ENCODE measurements at places on chromosomes 1 and 21. TPM values are rescaled to one million over a fixed set of nuclear protein-coding genes. Genes with fewer than 3 reads are reported as not detected.

The DMBX1 gene
- total RNA-seq = not detected

The ZBTB37 gene
- total RNA-seq = 12.2 TPM

The OLFML3 gene
- 12.9 TPM for total RNA-seq

The SERINC2 gene
- 65.7 TPM for total RNA-seq

The PLXNA2 gene
- 34.9 TPM for total RNA-seq

The NPR1 gene
- 0.51 TPM for total RNA-seq

The OR2M3 gene
- not detected for total RNA-seq

The APOBEC4 gene
- not detected for total RNA-seq

GRCh38 chr1:210654176-210654981 is 325.7 kb downstream of the HHAT start:
- DNase-seq = no peak

DNA sequence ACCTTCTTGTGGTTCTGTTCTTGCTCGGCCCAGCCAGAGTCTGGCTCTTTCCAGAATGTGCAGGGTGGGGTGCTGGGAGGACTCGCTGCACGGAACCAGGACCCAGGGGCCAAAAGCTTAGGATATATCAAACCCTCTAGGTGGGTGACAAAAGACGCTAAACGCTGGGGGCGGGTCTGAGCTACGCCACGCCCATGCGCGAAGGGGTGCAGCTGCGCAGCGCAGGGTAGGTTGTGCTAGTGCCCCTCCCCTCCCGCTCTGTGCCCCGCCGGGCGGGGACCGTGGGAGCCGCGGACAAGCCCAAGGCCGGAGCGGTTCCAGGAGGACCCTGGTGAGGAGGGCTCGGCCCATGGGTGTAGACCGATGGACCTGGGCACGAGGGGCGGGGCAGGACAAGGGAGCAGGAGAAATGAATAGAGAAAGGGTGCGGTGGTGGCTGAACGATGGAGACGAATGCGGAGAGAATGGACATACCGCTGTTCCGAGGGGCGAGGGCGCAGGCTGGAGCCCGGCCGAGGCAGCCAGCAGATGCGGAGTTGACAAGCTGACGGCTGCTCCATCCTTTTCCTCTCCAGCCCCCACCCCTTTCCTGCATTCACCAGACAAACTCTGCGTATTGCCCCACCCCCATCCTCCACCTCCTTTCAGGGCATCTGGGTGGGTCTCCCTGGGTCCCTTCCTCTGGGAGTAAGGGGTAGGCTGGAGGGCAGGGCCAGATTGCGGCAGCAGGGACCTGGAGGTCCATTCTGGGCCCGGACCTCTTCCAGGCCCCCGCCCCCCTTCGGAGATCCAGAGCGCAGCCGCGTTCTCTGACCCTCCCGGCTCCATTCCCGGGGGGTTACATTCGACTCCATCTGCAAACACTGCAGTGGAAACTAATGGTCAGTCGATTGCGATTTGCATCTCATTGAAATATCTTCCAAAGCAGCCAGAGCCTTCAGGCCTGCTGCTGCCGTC is at the start of gene RUSC1:
Gene RUSC1 (plus strand): TSS at position 234 of the 957 bp plus-strand sequence. CDS start 880 bp downstream, outside the sequence.
- DNase-seq = peak; percentile 35

DNA sequence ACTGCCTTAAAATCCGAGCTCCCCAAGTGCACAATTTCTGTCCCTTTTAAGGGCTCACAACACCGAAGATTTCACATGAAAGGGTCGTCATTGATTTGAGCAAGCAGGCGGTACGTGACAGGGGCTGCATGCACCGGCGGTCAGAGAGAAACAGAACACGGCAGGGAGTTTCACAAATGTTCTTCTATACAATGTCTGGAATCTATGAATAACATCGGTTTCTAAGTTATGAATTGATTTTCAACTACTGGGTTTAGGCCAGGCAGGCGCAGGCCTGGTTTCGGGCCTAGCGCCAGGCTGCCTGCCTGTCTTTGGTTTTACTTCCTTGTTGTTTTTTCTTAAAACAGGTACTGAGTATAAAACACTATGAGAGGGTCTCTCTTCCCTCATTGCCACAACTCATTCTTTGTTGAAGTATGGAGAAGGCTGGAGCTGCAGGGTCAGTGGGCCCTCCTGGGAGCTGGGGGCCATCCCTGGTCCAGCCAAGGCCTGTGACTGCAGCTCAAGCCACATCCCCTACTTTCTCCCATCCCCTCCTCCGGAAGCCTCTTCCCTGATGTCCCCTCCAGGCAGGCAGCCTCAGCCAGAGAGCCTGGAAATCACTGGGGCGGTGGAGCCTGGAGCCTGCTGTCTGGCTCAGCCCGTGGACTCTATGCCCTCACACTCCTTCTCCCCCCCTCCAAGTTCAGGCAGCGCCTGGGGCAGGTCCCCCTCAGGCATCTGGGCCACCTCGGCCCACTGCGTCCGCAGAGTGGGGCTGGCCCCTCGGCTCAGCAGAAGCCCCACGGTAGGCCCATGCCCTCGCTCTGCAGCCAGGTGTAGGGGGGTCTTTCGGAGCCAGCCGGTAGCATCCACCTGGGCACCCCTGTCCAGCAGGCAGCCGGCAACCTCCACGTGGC is 2.4 kb downstream of the ANKRD65 start:
- no peak for DNase-seq

GRCh38 chr1:201346337-201346939 is 31.0 kb downstream of the TNNT2 start:
- peak; percentile 36 for DNase-seq

- peak; percentile 46 for DNase-seq
Measured at GRCh38 chr1:77281491-77282186, at the start of gene AK5. Gene AK5 (plus strand): TSS chr1:77282019. CDS start chr1:77282314, 295 bp downstream.

DNA sequence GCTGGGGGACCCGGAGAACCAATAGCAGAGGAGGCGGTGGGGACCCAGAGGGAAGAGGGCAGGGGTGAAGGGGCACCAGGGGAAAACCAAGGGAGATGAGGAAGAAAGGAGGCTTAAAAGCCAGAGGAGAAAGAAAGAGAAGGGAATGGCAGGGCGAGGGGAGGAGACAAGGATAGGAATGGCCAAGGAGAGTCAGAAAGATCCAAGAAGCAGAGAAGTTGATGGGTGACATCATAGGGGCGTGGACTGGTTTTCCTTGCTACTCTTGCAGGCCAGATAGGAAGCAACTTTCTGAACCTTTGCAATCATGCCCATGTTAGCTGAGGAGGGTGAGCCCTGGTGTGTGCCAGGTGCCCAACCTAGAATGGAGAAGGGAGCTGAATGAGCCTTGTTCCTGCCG is 5.4 kb downstream of the NPR1 start:
- no peak for DNase-seq

GRCh38 chr1:53622531-53622930 is 116.4 kb downstream of the GLIS1 start:
- DNase-seq = no peak

DNA sequence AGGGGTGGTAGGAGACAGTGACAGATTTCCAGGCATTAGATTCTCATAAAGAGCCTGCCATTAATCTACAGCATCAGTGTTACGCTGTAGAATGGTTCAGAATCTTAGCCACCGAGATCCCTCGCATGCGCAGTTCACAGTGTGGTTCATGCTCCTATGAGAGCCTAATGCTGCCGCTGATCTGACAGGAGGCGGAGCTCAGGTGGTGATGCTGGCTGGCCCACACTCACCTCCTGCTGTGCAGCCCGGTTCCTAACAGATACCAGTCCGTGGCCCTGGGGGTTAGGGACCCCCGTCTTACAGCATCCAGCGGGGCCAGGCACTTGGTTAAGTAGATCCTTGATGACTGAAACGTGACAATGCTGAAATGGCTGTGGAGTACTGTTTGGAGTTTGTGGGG is 163.6 kb upstream of the C1orf21 start:
- DNase-seq = no peak

GRCh38 chr1:109252893-109253802 is 3.8 kb downstream of the CELSR2 start:
- no peak for DNase-seq

GRCh38 chr1:230809256-230809990 is 58.9 kb downstream of the C1orf198 start:
- DNase-seq = no peak

DNA sequence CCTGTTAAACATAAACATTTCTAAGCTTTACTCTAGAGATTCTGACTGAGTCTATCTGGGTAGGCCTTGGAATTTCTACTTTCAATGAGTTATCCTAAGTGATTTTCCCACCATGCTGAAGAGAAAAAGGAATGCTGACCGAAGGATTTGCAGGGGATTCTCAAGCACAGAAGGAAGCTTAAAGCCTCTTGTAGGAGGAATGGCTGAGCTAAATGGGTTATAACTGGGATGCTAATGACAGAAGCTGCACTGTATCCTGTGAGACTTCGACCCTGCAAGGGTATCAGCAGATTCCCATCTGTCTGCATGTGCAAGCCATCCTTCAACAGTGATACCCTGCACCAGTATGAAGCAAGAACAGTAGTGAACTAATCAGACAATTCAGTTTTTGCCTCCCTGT is 35.4 kb downstream of the SLC35D1 start:
- no peak for DNase-seq

DNA sequence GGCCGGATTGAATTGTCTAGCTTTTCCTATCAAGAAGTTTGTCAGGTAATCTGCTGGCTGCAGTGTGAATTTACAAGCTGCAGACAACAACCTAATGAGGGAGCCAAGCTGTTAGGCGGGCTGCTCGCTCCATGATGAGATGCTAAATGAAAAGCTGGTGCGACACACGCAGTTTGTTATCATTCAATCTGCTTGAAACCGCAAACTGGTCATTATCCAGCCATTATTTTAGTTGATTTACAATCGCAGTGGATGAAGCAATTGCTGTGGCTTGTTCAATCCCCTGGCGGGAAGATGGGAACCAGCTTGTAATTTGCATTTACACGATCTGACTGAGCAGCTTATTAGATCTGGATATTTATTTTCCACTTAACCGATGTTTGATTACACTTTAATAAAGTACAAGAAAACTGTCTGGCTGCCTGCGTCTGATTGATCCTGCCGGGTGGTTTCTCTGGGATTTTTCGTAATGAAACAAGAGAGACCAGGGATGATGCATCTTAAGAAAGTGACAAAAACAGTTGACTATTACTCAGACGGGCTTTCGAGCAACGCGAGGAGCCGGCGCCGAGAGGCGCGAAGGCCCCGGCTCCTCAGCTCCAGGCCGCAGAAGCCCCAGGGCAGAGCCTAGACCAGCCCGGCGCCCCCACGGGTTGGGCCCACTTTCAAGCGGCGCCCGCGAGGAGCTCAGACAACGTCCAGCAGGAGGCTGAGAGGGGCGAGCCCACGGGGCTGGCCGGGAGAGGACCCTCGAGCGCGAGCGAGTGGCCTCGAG is 118.0 kb upstream of the BARHL2 start:
- no peak for DNase-seq

- no peak for DNase-seq
Measured at GRCh38 chr1:228374711-228375577, 31.7 kb downstream of the TRIM11 start.

GRCh38 chr21:45019076-45019886 is 55.1 kb upstream of the ADARB1 start:
- peak; percentile 11 for DNase-seq

GRCh38 chr1:153669606-153670005 is 1.2 kb downstream of the ILF2 start:
- no peak for DNase-seq

GRCh38 chr1:183194527-183195141 is 8.6 kb downstream of the LAMC2 start:
- no peak for DNase-seq

GRCh38 chr1:227785805-227786671 is 29.4 kb upstream of the PRSS38 start:
- no peak for DNase-seq

DNA sequence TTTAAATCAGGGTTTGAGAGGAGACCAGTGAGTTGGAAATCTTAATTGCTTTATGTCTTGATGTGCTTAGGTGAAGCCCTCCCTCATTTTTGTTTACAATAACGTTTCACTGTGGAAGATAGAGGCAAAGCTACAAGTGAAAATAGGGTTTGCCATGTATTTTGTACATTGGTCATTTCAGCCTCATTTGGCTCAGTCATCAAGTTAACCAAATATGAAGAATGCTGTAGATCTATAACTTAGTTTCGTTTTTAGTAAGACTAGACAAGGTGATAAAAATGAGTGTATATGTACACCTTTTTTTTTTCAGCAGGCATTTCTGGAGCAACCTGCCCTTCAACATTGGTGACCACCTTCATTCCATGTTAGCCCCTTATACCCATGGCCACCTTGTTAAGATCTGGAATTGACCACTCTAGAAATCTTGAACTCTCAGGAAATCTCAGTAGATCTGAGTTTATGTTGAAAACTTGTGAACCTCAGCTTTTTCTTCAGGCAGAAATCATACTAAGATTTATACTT is 2.9 kb downstream of the NFYC start:
- DNase-seq = no peak

DNA sequence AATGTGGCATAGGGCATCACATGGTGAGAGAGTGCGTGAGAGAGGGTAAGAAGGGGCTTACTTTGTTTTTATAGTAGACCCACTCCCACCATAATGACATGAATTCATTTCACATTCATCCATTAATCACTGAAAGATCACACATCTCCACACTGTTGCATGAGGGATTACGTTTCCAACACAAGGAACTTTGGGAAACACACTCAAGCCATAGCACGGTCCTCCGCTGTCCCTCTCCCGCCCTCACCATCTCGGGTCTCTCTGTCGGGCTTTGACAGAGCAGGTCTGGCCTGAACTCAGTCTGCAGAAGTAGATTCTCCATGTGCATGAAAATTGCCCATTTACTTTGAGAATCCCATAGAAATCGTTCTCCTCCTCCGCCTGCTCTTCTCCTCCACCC is 312.2 kb downstream of the MATN1 start:
- DNase-seq = peak; percentile 5

DNA sequence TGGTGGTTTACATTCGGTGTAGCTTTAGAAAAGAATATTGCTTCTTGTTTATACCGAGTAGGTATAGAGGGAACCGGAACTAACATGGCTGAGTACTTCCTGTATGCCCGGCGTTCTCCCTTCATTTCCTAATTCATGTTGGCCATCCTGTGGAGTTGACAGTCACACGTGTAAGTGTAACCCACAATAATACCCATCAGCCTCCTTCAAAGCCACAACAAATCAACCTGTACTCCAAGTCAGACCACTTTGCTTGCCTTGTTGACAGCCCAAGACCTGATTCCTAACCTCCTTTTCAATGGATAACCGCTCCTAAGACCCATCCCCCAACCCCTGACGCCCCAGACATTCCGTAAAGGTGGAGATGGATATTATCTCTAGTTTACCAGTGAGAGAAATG is 42.1 kb downstream of the UBE2U start:
- no peak for DNase-seq

DNA sequence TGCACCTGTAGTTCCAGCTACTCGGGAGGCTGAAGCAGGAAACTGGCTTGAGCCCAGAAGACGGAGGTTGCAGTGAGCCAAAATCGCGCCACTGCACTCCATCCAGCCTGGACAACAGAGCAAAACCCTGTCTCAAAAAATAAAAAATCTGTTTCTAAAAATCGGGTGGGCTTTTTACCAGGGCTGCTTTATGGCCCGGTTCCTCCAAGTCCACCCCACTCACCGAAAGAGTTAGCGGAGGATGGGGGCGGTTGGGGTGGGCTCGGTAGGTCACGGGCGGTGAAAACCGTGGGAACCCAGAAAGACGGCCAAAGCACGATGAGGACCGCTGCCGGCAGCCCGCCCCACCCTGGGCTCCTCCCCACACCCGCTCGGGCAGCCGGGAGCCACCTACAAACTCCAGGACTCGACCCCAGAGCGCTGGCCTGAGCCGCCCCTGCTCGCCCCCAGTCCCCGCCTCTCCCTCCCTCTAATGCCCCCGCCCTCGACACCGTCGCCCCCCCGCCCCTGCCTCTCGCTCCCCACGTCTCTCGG is 846 bp upstream of the PER3 start:
- DNase-seq = peak; percentile 51

GRCh38 chr1:192831706-192832355 is 23.0 kb downstream of the RGS2 start:
- DNase-seq = no peak

Measured in progenitor cell of endocrine pancreas (in vitro differentiated cells).